D721Med (cell line): ENCODE measurements at places on chromosomes 13 and 19.

GRCh38 chr13:59547950-59548349 lies 615.8 kb downstream of the DIAPH3 start:
- DNase-seq, result no peak

DNA sequence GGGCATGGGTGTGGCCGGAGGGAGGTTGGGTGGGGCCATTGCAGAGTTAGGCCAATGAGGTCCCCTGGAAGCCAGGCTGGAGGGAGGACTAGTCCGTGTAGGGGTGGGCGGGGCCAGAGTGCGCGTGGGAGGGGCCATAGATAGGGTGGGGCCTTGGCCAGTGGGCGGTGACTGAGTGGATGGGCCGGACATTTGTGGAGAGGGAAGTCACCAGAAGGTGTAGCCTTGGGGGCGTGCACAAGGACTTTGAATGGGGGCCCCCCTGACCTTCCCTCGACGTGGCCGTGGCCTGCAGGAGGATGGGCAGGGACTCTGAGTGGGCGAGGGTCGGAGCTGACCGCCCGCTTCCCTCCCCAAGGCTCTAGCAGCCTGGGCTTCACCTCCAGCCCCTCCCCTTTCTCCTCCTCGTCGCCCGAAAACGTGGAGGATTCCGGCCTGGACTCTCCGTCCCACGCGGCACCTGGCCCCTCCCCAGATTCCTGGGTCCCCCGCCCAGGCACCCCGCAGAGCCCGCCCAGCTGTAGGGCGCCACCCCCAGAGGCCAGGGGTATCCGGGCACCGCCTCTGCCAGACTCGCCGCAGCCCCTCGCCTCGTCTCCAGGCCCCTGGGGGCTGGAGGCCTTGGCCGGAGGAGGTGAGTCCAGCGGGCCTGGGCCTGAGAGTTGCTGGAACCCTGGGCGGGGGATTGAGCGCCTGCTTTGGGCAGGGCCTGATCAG lies 16.5 kb upstream of the B3GNT3 start:
- DNase-seq, result no peak

GRCh38 chr13:65155861-65156260 lies 2074.3 kb downstream of the PCDH9 start:
- no peak for DNase-seq

- no peak for DNase-seq
Observed at GRCh38 chr13:26280295-26280694, 26.4 kb downstream of the CDK8 start.

DNA sequence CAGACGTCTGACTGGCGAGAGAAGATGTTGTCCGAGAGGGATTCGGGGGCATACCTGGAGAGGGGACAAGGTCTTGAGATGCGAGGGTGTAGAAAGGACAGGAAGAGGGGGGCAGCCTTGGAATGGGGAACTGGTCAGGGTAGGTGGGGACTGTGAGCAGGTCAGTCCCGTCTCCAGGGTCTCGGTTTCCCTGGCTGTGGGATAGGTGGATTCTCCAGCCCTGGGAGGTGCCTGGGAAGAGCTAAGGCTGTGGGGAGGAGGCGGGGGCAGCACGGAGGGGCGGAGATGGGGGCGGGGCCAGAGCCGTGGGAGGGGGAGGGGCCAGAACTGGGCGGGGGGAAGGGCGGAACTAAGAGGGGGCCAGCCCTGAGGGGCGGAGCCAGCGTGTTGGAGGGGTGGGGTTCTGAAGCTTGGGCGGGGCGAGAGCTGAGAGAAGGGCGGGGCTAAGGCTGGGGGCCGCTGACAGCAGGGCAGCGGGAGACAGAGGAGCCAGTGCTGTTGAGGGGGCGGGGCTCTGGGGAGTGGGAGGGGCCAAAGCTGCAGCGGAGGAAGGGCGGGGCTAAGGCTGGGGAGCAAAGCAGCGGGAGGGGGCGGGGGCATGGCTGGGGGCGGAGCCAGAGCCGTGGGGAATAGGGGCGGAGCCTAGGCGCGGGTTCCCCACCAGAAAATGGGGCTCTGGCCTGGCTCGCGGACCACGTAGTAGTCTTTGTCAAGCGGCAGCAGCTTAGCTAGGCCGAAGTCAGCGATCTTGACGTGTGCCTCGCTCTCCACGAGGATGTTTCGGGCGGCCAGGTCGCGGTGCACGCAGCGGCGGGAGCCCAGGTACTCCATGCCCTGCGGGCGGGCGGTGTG lies 9.5 kb upstream of the INSL3 start:
- peak; percentile 75 for DNase-seq

DNA sequence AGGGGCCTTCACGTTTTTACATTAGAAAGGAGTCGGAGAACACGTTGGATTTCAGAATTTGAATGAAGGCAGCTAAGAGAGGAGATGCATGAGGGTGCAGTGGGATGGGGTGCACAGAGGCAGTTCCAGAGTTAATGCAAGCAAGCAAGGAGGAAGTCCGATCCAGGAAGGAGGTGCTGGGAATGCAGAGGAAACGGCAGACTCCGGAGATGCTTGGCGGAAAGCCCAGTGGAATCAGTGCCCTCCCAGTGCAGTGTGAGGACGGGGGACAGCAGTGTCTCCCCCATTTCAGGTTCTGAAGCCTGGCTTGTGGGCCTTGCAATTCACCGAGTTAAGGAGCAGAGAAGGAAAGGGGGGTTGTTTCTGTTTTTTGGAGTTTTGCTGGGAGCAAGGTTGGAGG lies 100.4 kb downstream of the COL4A2 start:
- no peak for DNase-seq

DNA sequence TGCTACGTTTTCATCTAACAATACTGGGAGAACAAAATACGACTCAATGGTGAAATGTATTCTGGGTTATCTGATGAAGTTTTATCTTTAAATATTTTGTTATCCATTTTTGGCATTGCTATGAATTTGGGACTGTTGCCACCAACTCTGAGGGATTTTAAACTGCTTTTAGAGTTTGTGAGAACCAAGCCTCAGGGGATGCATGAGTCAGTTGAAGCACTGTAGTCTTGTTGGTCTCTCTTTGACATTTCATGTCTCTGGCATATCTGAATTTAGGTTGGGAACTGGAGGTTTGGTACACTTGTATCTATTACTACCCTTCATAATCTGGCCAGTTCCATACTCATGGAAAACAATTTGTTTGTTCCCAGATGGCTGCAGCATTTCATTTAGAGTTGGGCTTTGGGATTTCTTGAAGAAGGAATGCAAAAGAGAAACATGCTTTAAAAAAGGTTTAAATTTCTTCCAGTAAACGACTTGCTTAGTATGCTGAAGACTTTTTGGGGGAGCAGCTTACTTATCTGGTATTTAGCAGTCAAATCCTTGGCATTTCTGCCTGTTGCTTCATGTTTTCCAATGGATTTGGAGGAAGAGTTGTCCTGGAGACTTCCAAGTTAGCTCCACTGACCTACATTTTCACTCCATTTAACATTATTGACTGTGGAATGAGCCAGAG lies 28.9 kb downstream of the ARHGEF7 start:
- no peak for DNase-seq

GRCh38 chr13:34738254-34738992 lies 203.6 kb upstream of the NBEA start:
- DNase-seq, result no peak

DNA sequence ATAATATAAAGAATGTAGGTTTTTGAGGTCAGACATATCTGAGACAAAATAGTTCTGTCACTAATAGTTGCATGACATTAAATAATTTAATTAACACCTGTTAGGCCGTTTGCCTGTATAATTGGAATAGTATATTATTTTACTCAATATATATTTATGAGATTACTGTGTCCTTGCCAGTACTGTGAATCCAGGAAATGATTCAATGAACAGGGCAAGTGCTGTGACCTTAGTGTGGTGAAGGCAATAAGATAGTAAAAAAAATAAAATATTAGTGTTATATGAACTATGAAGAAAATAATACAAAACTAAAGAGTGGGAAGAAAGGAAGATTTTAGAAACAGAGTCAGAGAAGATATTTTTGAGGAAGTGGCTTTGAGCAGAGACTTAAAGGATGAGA lies 403.7 kb downstream of the PCDH9 start:
- no peak for DNase-seq

GRCh38 chr19:51059715-51060114 lies 5.2 kb downstream of the KLK13 start:
- DNase-seq, result no peak

GRCh38 chr19:35143818-35144217 lies 763 bp downstream of the FXYD7 start:
- DNase-seq, result no peak

DNA sequence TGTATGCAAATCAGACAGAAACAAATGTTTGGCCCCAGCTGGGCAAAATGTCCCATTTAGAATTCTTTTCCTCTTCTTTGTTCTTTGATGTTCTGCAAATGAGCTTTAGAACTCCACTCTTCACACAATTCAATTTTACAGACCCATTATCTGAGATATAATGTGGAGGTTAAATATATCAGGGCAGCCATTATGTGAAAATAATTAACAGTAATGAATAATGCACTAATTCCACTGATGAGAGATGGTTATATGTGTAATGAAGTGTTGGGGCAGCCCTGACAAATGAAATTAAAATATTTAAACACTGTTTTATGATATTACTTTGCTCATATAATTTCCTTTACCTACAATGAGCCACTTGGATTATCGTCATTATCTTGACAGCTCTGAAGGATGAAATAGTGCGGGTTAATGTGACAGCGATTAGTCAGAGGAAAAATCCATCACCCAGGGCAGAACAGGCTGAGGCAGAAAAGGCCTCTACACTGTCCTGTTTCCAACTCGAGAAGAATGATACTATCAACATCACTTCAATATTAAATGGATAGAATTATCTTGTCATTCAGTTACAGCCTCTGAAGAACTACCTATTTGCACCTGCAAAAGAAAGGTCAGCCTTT lies 321.1 kb downstream of the RBM26 start:
- no peak for DNase-seq

GRCh38 chr13:93927431-93927830 lies 552.1 kb downstream of the DCT start:
- no peak for DNase-seq

DNA sequence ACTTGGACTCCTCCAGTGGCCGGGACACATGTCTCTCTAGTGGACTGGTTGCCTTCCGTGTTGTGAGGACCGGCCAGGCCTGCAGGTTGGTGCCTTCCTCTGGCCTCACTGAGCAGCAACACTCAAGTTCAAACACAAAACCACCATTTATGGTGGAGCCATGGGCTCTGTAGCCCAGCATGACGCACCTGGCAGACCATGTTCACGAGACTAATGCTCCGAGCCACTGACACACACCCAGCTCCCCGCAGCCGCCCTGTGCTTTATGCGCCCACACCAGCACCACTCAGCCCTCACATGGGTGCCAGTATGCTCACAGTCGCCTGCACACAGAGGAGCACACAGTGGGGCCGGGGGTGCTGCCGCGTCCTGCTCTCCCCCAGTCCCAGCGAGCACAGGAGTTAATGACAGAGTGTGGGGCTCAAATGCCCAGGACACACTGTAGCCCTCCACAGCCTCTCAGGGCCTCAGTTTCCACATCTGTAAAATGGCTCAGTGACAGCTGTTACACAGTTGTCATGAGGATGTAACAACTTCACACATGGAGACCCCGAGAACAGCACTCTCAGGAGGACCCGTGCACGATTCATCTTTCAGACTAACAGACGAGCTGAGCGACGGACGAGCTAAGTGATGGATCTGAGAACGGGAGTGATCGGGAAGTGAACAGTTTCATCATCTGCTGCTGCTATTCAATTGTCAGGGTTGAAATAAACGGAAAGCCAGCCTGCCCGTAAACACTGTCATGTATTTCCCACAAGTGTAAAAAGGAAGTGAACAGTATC lies 7.8 kb downstream of the GAS6 start:
- DNase-seq, result no peak

DNA sequence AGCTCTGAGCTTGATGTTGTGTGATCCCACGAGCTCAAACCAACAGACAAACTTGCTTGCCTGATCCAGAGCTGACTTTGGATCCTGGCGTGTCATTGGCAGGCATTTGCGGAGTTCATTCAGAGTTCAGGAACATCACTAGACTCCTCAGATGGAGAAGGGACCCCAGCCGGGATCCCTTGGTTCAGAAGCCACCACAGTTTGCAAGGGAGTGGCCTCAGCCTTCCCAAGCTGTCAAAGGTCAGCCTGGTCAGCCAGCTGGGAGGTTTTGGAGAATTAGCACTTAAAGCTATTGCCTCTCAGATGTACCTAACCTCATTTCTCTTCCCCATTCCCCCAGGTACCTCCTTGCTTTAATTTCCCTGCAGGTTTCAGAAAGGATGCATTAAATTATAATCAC lies 208.8 kb upstream of the SOX21 start:
- no peak for DNase-seq

DNA sequence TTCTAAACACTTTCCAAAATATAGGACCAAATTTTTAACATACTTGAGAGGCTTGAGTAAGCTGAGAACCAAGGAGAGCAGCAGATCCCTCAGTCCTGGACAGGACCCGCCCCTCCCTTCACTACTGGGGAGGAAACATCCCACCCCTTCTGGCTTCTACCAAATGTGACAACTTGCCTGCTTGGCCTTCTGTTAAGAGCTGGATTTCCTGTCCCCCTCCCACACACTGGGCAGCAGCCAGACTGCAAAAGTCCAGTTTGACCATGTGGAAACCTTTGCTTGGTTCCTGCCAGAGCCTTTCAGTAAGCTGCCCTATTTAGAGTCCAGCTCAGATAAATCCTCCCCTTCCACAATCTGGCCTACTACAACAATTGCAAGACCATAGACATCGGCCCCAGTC lies 84.3 kb downstream of the FGF14 start:
- DNase-seq, result no peak

DNA sequence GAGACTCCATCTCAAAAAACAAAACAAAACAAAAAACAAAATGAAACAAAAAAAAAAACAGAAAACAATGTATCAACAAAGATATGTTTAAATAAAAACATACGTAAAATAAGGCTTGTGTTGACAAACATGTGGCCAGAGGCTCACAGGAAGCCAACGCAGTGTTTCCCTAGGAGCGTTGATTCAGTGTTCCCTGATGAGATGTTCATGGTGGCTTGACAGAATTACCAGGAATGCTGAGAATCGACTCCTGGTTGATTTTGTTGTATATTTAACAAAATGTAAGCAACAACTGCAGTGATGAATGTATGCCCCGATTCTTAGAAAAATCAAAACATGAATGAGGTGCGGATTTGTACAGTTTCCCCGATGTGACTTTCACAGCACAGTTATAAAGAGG lies 8.9 kb upstream of the ZNF787 start:
- DNase-seq, result no peak

DNA sequence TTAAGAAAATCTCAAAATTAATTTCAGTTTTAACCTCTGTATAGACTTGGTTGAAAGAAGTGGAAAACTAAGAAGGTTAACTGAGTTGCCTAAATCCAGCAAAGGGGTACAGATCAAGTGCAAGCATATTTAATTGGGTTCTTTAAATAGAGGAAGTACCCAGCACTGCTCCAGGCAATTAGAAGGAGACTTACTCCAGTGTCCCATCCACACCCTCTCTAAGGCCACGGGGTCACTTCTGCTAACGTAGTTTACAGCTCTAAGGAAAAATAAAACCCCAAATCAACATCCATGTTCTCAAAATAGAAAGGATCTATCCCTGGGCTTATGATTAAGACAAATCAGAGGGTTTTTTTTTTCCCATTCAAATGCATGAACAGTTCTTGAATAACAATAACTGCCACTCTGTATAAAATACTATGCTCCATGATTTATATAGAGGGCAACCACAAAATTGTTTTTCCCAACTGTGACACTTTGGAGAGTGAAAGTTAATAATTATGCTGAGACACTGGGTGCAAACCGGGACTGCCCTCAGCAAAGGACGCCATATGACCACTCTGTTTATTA lies 4.6 kb downstream of the FRY start:
- no peak for DNase-seq
